ENCODE measurements at places on chromosomes 3 and 15.

DNA sequence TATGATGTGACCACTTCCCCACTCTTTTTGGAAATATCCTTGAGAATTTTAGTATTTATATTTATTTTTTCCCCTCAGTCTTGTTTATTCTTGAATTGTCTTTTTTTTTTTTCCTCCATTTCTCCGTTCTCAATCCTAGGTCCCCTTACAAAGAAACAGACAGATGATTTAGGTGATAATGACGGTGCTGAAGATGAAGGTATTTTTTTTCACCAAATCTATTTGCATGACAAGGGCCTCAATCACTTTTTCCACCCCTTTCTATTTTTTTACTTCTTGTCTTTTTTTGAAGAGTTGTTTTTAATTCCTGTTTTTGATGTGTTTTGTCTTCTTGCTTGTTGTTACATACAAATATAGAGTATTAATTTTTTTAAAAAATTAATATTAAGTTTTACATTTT is 402.6 kb downstream of the NLGN1 start:
- DNase-seq = peak; percentile 62

GRCh38 chr15:84023636-84024035 is 211.9 kb upstream of the GOLGA6L4 start:
- DNase-seq = peak; percentile 70

DNA sequence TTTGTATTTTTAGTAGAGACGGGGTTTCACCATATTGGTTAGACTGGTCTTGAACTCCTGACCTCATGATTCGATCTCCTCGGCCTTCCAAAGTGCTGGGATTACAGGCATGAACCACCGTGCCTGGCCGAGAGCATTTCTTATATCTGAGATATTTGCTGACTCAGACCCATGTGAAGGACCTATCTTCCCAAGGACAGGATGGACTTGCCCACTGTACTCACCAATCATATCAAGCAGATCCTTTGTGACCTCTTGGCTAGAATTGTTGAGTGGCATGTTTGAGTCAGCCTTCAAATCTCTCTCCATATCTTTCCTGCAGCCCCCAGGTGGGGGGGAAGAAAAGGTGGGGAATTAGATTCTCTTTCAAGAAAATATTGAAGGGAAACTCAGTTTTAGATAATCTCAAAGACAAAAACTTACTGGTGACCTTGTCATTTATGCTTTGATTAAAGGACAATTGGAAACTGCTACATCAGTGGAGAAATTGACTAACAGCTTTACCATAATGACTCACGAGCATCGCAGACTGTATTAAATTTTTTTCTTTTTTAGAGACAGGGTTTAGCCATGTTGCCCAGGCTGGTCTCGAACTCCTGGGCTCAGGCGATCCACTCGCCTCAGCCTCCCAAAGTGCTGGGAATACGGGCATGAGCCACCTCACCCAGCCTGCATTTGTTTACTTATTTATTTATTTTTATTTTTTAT is 3.1 kb downstream of the C3orf62 start:
- DNase-seq = no peak

- no peak for DNase-seq
Observed at GRCh38 chr3:13707456-13707855, 158.5 kb downstream of the FBLN2 start.

DNA sequence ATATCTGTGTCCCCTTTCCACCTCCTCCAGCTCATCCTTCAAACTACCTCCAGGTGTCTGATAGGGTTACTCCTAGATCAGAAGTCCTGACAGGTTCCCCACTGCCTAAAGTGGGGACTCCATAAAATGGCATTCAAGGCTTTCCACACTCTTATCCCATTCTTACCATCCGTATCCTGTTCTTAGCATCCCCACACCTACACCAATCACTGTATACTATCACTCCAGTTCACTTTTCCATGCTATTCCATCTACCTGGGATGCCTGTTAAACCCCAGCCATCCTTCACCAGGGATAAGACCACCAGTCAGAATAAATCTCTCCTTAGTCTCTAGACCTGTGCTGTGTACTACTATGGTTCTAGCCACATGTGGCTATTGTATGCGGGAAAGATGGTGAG is 19.1 kb downstream of the SSR3 start:
- no peak for DNase-seq

DNA sequence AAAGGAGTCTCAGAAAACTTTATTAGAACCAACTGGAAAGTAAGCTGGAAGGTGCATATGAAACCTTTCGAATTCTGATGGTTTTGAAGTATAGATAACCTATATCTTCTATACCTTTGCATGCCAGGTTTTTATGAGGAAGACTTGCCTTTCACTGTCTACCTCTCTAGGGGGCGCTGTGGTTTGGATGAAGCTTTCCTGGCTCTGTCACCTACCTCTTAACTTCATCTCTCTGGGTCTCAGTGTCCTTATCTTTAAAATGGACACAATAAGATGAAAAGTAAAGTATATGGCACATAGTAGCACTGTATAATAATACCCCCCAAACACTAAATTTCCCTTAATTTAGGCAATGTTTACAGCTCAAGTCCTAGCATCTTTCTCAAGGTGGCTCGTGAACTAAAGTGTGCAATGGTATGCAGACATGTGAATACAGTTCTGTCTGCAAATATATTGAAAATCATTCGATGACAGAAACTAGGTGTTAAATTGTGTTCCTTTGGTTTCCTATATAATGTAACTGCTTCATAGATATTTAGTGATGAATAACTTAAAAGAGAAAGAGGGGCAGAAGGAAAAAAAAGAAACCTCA is 314.3 kb downstream of the CHST2 start:
- peak; percentile 77 for DNase-seq

DNA sequence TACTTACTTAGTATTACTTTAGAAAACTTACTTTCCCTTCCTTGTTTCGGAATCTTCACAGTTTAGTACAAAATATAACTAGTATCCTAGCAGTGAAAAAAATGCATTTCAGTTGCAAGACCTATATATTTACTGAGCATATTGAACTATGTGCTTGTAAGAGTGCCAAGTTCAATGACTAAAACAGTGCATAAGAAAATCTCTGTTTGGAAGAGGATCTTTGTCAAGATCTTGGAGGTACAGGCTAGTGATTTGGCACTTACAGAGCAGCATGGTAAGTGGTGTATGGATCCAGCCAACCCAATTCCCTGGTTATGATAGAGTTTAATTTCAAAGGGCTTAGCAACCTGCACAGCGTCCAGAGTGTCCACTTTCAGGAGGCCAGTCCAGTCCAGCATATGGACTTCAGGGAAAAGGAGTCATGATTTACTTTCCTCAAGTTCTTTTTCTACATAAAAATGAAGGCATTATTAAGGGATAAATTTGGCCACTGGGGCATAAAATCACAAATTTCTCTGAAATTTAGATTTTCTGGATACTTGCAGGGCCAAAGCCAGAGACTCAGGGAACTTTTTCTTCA is 625.8 kb upstream of the BCHE start:
- no peak for DNase-seq

- DNase-seq = no peak
Observed at GRCh38 chr15:64950888-64951287, 38.8 kb downstream of the SPG21 start.

DNA sequence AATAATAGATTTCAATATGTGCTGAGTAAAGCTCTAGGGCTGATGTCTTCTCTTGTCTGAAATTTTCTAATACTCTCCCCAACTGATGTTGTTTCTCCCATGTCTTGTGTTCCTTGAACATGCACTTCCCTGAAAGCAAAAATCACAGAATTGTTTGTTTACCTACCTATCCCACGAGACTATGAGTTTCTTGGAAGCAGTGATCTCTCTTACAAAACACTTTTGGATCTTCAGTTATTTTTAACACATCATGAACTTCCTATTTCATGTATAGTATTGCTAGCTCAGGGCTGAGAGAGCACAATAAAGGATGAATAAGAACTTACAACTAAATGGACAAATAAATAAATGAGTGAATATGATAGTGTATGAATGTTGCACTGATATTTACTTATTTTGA is 365.0 kb downstream of the ROBO2 start:
- no peak for DNase-seq

GRCh38 chr3:135084405-135084804 is 289.3 kb downstream of the EPHB1 start:
- DNase-seq = no peak

DNA sequence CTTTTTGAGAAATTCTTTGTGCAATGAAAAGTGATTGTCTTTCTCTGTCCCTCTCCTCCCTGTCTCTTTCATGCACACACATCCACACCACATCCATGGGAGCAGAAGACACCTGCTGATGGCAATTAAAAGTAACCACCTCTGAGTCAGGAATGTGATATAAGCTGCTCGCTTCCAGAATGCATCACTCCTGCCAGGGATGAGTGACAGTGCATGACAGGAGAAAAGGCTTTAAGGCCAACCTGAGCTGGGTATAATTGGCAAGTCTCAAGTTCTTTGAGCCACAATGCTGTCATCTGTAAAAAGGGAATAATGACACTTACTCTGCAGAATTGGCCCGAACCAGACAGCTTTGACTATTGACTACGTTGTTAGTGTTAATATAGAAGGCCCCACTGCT is 59.6 kb downstream of the UBP1 start:
- DNase-seq = no peak

- DNase-seq = no peak
Observed at GRCh38 chr3:184068344-184068743, 15.5 kb downstream of the HTR3C start.

All from GM23338 (cell line).